NCI-H2107 (cell line): ENCODE measurements at places on chromosomes 16 and 17.
A peak's percentile ranks its signal among the peaks of the same experiment; 100 is the strongest.

GRCh38 chr17:1024076-1024475 is 27.1 kb downstream of the TIMM22 start:
- DNase-seq, result no peak

GRCh38 chr16:19595043-19595767 is 39.7 kb downstream of the VPS35L start:
- no peak for DNase-seq

DNA sequence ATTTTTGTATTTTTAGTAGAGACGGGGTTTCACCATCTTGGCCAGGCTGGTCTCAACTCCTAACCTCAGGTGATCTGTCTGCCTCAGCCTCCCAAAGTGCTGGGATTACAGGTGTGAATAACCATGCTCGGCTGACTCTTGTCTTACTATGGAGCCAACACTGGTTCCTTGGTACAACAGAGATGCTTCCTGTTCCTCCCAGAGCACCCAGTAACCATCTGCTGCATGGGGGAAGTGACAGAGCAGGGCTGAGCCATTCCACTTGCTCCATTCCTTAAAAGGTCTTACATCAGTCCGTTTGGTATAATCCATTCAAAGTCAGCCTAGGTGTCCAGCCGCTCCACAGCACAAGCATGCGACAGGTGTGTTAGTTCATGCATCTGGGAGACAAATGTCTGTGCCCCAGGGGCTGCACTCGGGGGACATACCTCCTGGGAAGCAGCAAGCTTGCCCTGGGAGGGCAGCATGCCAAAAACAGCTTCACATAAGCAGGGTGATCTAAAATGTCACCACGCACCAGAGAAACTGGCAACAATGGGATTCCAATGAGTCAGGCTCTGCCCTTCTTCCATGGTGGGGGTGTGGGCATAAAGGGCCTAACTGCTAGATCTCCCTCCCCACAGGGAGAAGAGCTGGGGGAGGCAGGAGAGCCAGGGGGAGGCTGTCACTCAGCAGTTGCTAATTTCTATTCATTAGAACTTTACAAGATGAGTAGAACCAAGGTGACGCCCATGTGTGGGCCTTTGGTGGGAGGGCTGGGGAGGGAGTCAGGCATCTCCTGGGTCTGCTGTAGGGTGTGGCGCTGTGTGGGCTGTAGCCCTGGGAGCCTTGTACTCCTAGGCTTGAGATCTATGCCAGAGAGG is 35.5 kb downstream of the PIPOX start:
- DNase-seq, result no peak

GRCh38 chr17:3890878-3891219 is 2.0 kb downstream of the CAMKK1 start:
- DNase-seq, result no peak

DNA sequence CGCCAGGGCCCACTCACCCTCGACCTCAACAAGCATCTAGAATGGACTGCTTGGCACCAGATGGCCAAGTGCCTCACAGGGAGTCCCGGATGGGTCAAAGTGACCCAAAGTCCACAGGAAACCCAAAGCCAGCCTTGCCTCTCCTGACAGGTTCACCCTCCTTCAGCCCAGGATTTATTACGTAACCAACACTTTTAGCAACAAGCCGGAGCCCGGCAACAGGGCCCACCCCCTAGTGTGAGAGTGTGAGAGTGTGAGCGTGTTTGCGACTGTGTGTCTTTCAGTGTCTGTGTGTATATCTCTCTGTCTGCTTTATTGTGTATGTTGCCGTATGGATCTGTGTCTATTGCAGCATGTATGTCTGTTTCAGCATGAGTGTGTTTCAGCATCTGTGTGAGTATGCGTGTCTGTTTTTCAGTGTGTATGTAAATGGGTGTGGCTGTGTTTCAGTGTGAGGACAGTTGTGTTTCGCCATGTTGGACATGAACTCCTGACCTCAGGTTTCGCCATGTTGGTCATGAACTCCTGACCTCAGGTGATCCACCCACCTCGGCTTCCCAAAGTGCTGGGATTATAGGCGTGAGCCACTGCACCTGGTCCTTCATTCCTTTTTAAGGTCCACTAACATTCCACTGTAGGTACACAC is 13.7 kb upstream of the PEMT start:
- no peak for DNase-seq

GRCh38 chr17:79188048-79188447 is 113.4 kb downstream of the ENGASE start:
- peak; percentile 12 for DNase-seq

GRCh38 chr16:50050802-50051201 is 15.0 kb upstream of the HEATR3 start:
- no peak for DNase-seq

GRCh38 chr17:55134486-55135157 is 130.1 kb upstream of the HLF start:
- DNase-seq, result no peak

DNA sequence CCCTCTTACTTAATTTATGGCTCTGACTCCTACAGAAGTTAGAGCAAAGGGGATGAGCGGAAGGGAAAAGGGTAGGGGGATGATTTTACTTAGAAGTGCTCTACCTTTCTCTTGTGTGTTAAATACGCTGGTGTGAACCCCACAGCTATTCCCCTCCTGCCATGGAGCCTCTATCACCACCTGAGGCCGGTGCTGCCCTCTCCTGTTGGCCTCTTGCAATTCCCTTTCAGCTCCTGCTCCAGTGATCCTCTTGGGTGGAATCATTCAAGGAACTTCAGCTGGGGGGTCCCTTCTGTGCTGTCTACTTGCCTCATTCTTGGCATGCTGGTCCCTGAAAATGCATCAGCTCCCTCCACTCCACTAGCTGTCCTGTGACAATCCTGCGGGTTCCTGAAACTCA is 41.8 kb upstream of the CDH8 start:
- DNase-seq, result no peak

DNA sequence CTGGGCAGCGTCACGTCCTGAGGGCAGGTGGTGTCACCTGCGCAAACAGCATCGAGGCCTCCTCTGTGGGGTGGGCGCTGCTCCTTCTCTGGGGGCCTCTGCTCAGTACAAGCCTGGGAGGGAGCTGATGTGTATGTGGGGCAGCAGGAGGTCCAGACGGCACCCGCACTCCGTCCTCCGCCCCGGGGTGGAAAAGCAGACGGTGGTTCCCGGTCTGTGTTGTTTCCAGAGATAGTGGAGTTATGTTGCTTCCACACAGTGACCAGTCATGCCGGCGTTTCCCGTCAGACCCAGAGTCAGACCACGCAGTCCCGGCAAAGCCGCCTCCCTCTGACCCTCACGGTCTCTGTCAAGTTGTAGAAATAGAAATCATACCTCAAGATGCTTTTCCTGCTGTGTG is 13.7 kb upstream of the RPL13 start:
- no peak for DNase-seq

- no peak for DNase-seq
These were observed 207.3 kb downstream of the KIF2B start for GRCh38 chr17:54029986-54030385.
